ENCODE measurements at places on chromosomes 2 and 18.

DNA sequence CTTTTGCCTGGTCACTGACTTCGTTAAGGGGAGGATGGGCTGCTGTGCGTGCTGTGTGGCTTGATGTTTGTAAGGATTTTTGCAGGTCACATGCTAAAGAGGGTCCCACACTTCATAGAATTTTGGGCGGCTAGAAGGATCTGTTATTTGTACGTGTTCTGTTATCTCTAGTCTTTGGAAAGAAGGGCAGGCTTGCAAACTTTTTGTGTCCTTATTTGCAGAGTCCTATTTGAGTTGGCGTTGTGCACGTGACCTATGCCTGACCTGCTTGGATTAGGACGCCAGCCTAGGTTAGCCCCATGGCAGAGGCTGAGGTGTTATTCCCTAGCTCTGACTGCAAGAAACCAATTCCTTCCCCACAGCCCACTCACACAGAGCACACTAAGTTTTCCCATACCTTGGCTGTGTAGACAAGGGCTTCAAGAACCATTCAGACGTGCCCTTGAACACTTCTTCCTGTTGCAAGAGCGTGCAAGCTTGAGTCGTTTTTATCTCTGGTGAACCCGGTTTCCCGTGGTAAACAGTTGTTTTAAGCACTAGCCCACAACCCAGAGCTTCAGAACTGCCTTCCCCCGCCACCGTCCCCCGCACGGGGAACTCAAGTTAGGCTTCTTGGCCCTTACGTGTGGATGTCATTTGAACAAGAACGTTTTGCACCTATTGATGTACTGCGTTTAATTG, 94.6 kb downstream of the LDLRAD4 start:
- no peak for DNase-seq

DNA sequence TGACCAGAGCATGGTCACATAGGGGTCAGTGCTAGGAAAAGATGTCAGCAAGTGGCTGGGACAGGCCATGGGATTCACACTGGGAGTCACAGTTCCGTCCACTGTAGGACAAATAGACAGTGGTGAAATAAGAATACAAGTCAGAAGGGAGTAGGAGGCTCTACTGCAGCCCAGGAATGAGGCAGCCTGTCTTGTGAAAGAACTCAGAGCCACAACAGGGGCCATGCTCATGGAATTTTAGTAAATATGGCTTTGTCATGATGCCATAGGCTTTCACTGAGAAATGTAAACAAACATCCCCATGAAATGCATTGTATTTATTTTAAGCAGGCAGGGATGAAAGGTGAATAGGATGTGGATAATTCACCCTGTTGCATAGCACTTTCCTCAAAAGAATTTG, 504.3 kb downstream of the SOX11 start:
- no peak for DNase-seq

DNA sequence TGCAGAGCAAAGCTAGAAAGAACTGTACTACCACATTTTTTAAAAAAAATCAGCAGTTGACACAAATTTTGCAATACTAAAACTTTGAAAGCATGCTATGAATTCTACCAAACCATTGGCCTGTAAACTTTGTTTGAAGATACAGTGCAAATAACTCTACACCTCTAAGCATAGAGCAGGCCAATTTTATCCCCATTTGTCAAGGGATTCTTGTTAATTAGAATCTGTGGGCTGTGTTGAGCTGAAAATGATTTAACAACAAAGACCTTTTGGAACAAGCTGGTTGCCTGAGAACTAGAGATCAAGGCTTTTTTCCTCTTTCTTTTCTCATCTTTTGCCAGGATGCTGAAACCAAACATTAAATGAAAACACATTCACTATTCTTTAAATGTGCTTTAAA, 886.0 kb upstream of the CDH2 start:
- DNase-seq, result no peak

DNA sequence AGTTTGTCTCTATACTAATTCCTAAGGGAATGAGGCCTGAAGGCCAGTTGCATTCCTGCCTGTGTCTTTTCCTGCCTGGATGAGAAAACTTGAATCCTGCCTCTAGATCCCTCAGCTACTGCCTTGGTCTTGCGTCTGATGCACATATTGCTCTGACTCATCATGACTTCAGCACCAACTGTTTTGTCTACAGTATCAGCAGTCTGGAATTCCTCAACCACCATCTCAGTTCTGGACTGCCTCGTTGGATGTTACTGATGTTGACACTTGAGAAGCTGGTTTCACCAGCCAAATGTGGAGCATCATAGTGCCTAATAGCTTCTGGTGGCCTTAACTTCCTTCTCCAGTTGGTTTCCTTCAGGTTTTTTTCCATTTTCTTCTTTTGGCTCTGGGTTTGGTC, 211.0 kb downstream of the CTNNA2 start:
- DNase-seq, result peak; percentile 12

- no peak for DNase-seq
These were observed 188.4 kb upstream of the GYPC start for GRCh38 chr2:126467367-126468054.

- no peak for DNase-seq
These were observed 172.9 kb downstream of the MAIP1 start for GRCh38 chr2:200128296-200128695.

- no peak for DNase-seq
These were observed 2.4 kb downstream of the GPR45 start for GRCh38 chr2:105243961-105244360.

DNA sequence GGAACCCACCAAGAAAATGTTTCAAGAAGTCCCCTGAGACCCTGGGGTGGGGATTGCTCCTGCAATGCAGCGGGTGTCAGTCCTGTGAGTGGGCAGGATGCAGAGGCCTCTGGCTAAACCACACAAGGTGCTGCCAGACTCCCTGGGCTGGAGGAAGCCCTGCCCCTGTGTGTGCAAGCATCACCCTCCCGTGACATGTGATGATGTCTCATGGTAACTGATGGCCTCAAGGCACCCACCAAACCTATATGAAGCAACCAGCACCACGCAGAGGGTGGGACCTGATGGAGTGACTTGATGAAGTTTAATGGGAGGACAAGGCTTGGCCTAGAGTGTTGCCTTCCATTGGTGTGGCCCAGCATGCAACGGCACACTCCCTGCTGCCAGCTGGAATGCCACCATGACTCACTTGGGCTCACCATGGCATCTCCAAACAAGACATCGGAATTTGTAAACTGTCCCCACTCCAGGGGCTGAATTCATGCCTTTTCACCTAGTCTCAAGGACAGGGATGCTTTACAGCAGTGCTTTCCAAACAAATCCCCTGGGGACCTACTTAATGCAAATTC, 8.7 kb upstream of the SLC14A1 start:
- DNase-seq, result no peak

- no peak for DNase-seq
These were observed 164.7 kb upstream of the MEIS1 start for GRCh38 chr2:66270247-66270646.

DNA sequence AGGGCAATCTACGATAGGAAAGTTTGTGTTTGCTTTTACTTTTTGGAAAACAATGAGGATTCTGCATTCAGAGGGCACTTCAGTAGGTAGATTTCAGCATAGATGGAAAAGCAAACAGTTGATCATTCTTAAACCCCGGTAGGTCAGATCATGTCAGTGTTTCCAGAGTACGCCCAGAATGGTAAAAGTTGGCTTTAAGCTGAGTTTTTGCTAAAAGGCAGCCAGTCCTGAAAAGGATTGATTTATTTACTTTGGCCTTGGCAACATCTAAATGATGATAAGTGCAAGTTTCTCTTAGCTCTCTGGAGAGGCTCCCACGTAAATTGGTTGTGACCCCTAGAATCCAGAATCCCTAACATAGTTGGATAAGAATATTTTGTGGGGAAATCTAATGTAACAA, 168.0 kb downstream of the DIS3L2 start:
- no peak for DNase-seq

- DNase-seq, result no peak
These were observed 19.4 kb downstream of the PLEKHA3 start for GRCh38 chr2:178499640-178500039.

DNA sequence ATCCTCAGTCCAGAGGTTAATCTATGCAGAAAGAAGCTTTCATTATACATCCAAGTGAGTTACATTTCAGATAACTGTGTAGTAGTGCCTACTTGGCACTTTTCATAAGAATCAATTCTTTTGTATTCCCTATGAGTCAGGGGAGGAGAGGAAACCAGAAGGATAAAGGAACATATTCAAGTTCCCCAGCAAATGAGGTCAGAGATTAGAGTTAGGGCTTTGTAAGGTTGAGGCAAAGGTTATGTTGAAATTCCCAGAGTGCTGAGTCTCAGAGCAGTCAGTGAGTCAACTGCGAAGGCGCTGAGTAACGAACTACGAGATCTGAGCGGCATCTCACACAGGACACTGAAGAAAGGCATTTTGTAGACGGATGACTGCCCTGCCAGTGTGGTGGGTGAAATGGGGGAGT, 25.1 kb upstream of the ME2 start:
- peak; percentile 77 for DNase-seq

DNA sequence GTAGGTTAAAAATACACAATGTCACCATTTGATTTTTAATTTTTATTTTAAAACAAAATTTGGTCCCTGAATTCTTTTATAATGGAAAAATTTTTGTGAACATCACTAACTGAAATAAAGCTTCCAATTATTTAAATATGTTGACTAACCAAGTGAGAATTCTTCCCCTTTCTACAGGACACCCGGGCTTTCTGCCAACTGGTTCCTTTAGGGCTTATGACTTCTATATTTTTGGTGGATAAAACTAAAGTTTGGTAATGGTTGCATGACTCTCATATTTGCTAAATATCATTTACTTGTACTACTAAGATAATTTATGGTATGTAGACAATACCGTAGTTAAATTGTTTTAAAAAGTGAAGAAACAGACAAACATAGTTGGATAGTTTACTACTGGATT, 291.0 kb upstream of the DOK6 start:
- DNase-seq, result no peak

- no peak for DNase-seq
These were observed 853 bp downstream of the GNAL start for GRCh38 chr18:11689669-11690565.

DNA sequence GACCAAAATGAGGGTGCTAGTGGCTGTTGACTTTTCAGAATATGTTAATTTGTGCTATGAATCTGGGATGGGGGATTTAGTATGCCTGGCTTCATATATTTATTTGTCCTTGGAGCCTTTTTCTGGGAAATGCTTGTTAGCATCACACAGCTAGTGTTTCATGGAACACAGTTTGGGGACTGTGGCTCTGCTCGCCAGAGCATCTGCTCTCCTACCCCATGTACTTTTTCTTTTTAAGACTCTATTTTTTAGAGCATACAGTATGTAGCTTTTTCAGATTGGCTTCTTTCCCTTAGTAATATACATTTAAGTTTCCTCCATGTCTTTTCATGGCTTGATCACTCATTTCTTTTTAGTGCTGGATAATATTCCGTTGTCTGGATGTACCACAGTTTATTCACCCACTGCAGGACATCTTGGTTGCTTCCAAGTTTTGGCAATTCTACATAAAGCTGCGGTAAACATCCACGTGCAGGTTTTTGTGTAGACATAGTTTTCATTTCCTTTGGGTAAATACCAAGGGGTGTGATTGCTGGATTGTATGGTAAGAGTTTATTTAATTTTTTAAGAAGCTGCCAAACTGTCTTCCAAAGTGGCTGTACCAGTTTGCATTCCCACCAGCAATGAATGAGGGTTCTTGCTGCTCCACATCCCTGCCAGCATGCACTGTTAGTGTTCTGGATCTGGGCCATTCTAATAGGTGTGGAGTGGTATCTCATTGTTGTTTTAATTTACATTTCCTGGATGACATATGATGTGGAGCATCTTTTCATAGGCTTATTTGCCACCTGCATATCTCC, 44.1 kb downstream of the EFR3B start:
- DNase-seq, result no peak

DNA sequence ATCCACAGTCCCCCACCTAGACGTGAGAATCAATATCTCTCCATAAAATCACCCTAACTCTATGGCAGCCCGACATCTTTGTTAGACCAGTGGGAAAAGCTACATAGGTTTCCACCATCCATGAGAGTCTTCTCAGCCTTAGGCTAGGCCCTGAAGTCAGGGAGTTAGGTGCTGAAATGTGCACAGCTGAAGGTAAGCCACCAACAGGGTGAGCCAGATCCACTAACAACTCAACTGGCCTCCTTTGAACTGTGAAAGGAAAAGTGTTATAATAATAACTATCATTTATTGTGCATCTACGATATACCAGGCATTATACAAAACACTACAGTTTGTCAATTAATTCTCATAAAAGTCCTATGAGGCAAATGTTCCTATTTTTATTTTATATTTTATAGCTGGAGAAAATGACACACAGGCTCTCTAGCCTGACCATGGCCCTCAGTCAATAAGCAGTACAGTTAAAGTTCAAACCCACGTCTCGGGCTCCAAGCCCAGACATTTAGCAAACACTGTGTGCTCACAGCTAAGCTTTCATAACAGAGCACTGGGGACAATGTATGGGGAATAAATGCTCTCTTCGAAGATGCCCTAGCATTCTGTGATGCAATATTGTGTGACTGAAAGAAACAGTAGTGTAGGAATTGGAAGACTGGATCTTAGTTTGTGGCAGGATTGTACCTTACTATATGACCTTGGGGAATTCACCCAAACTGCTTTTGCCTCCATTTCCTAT, 11.2 kb upstream of the CYP27C1 start:
- no peak for DNase-seq

GRCh38 chr18:72122103-72122502, 422.0 kb downstream of the CBLN2 start:
- no peak for DNase-seq

DNA sequence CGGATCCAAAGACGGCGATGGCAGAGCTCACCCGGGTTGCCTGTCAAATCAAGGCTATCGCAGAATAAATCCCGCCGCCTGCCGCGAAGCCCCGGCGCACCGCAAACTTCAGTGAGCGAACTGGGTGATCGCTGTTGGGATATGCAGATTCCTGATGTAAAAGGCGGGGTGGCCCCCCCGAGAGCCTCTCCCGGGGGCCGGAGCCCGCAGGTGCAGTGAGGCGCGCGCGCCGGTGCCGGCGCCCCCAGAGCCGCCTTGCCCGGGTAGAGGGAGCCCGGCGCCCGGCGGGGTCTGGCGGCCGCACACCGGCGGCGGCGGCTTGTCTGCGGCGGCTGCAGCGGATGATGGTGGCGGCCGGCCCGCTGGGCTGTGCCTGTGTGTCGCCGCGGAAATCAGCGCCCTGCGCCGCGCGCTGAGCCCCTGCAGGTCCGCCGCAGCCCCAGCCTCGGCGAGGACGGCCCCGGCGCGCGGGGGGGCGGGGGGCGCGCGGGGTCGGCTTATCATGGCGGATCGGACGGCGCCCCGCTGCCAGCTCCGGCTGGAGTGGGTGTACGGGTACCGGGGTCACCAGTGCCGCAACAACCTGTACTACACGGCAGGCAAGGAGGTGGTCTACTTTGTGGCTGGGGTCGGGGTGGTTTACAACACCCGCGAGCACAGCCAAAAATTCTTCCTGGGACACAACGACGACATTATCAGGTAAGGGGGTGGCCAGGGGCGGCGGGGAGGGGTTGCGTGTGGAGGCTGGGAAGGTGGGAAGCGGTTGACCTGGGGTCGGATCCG, 1.3 kb downstream of the EML6 start:
- no peak for DNase-seq

- DNase-seq, result peak; percentile 13
These were observed 82.2 kb downstream of the CELF4 start for GRCh38 chr18:37483221-37483971.

Measured in COLO829 (cell line).